ENCODE measurements at places on chromosomes 16 and 17. TPM values are rescaled to one million over a fixed set of nuclear protein-coding genes. Genes with fewer than 3 reads are reported as not detected.

The MAPT gene
- polyA plus RNA-seq, result 5.6 TPM

The MYL11 gene
- polyA plus RNA-seq, result 0.52 TPM

The IGF2BP1 gene
- polyA plus RNA-seq, result 31.1 TPM

The CA5A gene
- 0.17 TPM for polyA plus RNA-seq

The UMOD gene
- 0.35 TPM for polyA plus RNA-seq

The SLC47A1 gene
- 1.4 TPM for polyA plus RNA-seq

The CES5A gene
- not detected for polyA plus RNA-seq

The CBLN1 gene
- 0.70 TPM for polyA plus RNA-seq

The TNFRSF17 gene
- polyA plus RNA-seq, result 0.24 TPM

The SNAI3 gene
- 0.86 TPM for polyA plus RNA-seq

The NOD2 gene
- polyA plus RNA-seq, result 0.84 TPM

The OR1A1 gene
- polyA plus RNA-seq, result 0.18 TPM

- DNase-seq, result no peak
Observed at GRCh38 chr17:10447026-10447931, 22.1 kb downstream of the MYH4 start.

GRCh38 chr17:78307887-78308638, 51.8 kb downstream of the SOCS3 start:
- no peak for DNase-seq

DNA sequence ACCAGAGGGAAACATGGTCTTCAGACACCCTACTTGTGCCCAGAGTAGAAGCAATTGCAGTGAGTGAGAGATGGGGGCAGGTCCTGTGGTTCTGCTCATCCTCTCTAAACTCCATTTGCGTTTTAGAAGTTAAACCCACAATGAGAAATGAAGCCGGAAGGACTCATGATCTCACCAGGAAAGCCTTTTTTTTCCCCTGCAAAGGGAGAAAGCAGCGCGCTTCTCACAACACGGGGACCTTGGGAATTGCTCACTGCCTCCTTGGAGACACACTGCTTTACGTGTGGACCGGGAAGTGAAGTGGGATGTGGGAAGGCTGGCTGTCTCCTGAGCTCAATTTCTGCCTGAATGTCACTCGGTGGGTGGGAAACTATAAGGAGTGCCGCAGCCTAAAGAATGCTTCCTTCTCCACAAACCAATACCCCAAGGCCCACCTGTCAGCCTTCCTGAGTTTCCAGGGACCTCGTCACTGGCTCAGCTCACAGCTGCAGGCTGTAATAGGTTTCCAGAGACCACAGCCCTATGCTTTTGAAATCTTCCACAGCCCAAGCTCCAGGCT, 365.4 kb downstream of the XYLT1 start:
- DNase-seq, result no peak

- DNase-seq, result no peak
Observed at GRCh38 chr16:81637336-81638235, 141.5 kb upstream of the PLCG2 start.

- DNase-seq, result no peak
Observed at GRCh38 chr17:1621273-1621954, 7.2 kb downstream of the SLC43A2 start.

DNA sequence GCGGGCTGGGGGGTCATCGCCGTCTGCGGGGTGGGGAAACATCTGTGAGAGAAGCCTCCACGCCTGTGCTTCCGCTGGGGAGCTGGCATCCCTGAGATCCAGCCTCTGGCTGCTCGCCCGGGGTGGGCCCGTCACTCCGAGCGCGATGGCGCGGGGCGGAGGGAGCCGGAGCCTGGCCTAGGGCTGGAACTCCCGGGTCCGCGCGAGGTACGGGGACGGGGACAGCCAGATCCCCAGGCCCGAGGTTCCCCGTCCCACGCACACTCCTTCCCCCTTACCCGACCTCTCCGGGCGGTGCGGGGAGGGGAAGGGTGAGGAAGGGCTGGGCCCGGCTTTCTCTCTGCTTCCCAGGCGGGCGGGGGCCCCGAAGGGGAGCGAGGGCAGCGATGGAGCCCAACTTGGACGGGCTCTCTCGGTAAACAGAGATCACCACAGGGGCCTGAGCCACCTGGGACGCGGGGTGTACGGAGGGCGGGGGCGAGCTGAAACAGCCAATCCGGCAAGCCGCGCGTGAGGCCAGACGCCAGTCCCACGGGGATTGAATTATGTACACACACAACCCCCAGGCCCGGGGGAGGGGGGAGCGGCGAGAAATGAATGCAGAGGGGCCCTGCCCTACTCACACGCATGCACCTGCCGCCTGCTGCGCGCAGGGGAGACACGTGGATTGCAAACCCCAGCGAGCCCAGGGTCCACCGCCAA, at the start of gene SLC16A11:
TSS of gene SLC16A11 (minus strand) at position 596 of the 702 bp plus-strand sequence. CDS start at position 17, 579 bp downstream.
- DNase-seq, result peak; percentile 50

DNA sequence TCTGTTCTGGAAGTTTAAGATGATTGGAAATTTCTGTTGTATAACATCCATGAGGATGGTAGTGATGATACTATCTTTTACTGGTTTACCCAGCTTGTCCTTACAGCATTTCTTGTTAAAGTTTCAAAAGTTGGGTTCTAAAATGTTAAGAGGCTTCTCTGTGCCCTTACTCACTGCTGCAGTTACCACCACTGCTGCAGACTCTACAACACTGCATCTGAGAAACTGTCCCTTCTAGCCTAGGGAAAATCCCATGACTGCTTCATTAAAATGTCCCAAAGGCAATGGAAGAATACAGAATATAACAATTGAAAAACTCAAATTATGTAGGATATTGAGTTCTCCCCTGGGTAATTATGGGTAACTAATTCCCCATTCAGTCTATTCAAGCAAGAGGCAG, 3.8 kb upstream of the NSRP1 start:
- DNase-seq, result no peak

DNA sequence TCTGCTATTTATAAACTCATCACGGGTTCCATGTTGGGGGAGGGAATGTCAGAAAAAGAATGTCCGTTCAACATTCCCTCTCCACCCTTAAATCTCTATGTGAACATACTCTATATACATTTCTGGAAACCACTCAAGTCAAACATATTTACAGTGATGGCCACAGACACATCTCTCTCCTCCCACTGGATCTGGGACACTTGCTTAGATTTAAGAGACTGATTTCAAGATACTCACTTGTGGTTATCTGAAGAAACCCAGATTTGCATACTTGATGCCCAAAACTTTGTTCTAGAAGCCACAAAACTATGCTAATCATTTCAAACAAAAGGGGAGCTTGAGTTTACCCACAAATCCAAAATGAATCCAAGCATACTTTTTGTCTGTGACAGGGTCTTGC, 182.9 kb upstream of the SOX9 start:
- DNase-seq, result no peak

GRCh38 chr16:85982563-85982939, 83.6 kb downstream of the IRF8 start:
- DNase-seq, result peak; percentile 78

- DNase-seq, result no peak
Observed at GRCh38 chr16:80743772-80744171, 60.6 kb downstream of the CDYL2 start.

DNA sequence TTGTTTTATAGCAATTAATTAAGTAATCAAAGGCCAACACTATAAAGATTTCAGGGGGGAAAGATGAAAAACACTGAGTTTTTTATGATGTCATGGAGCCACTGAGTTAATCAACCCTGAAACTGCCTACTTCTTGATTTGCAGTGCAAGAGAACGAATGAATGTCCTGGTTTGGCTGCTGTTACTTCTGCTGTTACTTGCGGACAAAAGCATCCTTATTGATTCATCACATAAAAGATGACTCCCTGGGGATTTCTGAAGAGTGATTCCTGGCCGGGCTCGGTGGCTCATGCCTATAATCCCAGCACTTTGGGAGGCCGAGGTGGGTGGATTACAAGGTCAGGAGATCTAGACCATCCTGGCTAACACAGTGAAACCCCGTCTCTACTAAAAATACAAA, 10.9 kb upstream of the SPNS3 start:
- DNase-seq, result no peak

GRCh38 chr17:31824766-31825360, 34.2 kb downstream of the COPRS start:
- no peak for DNase-seq

DNA sequence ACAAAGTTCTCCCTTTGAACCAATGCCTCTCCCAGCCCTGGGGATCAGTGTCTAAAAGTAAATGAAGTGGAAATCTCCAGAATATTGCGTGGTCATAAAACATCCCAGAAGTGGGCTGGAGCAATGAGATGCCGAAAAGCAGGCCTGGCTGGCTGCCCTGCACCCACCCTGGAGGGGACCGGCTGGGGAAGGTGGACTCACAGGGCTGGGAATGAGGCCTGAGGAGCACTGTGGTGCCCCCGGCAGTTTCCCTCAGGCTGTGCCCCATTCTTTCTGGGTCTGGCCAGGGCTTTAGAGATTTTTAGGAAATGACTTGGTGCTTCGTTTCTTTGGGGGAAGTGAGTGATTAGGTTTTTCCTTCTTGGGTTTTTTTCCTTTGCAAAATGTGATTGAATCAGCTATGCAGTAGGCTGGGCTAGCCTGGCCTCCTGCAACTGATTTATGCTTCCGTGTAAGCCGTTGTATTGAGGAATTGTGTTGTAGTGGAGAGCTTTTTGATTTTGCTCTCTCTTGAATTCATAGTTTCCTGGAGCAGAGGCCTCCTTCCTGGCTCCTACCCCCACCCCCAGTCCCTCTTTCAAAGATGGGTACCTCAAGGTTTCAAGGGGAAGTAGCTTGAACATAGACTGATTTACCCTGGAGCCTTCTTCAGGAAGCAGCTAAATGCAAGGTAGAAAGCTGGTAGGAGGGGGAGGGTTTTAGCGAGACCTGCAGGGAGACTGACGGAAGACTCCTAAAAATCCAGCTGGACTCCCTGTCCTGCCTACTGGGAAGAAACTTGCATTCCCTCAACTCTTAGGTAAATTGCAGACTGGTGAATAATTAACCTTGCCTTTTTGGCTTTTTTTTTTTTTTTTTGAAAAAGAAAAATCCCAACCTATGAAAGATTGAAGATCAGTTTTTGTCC, 170.2 kb downstream of the RAB11FIP4 start:
- DNase-seq, result no peak

GRCh38 chr17:27596566-27597187, 34.3 kb upstream of the LGALS9 start:
- DNase-seq, result no peak

DNA sequence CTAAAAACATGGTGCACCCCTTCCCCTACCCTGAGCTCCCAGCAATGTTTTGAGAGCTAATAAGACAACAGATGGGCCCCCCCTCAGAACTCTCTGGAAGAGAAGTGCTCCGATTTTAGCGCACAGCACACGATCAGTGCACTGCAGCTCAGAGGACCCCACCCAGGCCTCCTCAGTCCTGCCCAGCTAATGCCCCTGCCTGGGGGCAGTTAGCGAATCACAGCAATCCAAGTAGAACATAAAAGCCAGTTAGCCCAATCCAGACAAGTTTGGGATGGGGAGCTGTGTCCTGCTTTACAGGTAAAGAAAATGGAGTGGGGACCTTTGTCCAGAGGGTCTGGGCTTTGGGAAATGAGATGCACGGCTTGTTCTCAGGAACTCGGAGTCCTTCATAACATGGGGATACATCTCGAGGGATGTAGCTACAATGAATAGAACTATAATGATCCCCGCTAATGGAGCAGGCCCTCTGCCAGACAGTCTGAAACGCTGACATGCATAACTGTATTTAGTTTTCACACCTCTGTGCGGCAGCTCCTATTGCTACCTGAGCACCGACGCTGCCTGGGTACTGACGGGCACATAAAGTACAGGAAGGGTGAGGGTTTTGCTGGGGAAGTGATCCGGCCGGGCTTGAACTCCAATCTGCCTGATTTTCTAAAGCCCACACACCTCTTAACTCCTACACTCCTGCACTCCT, 29.7 kb upstream of the CDC42EP4 start:
- no peak for DNase-seq

DNA sequence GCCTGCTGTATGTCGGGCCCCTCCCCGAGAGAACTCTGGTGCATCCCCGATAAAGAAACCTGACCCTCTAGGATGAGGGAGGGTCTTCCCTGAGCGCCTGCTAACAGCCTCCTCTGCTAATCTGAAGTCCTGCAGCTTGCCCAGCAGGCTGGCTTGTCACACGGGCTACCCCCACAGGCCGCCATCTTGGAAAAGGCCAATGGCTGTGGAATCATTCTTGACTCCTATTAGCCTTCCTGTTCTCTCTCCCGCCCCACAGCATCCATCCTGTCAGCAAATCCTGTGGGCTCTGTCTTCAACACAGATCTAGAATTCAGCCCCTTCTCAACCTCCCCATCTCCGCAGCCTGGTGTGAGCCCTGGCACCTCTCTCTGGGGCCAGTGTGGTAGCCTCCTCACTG, 12.0 kb downstream of the IL4R start:
- DNase-seq, result no peak

- DNase-seq, result no peak
Observed at GRCh38 chr17:79657861-79658810, 47.3 kb upstream of the RBFOX3 start.

DNA sequence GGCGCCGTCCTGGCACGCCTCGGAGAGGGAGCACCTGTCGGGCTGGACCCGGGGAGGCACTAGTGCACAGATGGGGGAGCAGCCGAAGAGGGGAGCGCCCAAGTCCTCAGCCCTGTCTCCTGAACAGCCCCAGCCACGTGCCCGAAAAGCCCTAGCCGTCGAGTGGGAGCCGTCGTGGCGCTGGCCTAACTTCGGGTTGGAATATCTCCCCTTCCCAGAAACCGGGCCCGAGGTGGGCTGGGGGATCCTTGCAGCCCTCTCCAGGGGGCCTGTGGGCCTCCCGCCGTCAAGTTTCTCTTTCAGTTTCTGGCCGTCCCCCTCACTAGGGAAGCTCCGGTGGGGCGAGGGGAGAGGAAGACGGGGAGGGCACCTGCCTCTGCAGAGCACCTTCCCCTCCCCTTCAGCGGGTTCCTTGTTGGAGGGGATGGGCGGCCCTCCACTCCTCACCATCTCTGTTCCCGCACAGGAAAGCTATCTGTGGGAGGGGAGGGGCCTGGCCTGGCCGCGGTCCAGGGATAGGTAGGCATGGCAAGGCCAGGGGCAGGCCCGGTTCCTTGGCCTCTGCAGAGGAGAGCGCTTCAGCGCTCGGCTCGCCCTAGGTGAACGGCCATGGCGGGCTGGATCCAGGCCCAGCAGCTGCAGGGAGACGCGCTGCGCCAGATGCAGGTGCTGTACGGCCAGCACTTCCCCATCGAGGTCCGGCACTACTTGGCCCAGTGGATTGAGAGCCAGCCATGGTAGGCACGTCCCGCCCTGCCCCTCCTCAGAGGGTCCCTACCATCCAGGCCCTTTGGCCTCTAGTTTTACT, 709 bp downstream of the STAT5A start:
- DNase-seq, result no peak

GRCh38 chr17:74186498-74186897, 17.0 kb upstream of the RPL38 start:
- DNase-seq, result no peak

GRCh38 chr16:9437115-9437514, 345.7 kb downstream of the HAPSTR1 start:
- DNase-seq, result no peak

DNA sequence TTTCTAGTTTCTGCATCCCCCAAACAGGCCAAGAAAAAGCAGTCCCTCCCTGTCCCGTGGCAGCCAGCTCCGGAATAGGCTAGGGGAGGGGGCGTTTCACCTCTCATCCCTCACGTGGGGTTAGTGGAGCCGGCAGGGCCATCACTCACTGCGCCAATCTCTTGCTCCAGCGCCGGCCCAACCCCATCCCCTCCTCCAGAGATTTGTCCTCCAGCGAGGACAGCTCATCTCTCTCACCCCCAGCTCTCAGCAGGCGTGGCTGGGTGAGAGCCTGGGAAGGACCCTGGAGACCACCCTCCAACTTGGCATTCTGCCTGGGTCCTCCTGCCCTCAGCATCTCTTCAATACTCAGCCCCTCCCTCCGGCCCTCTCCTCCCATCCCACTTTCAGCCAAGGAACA, 74.1 kb downstream of the TMEM132E start:
- no peak for DNase-seq

GRCh38 chr17:58270476-58271215, 10.1 kb downstream of the MPO start:
- DNase-seq, result no peak

Data from left lung (tissue), 14 donors.